ENCODE measurements at places on chromosomes 4 and X.

DNA sequence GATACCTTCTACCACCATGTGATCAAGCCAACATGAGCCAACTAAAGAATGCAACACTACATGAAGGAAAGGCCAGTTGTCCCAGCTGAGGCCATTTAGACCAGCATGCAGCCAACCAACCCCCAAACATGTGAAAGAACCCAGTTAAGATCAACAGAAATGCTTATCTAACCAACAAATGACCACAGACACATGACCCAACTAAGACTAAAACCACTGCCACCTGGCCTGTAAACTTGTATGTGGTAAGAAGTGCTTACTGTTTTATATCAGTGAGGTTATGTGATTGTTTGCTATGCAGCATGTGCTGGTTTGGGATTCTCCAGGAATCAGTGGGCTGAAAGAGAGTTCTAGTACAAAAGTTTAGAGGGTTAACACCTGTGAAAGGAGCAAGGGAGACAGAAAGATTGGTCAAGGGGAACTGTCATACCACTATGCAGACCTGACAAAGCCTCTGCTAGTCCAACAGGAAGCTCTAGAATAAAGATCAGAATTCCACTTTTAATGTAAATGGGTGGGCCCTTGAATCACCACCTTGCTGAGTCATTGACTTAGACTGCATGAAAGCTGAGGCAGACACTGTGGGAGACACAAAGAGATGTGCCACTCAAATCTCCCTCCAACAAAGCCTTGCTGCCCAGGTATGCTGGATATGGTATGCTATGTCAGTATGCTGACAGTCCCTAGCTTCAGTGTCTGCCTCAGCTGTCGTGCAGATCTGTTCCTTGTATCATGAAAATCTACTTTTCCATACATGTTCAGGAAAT is 6.1 kb upstream of the SH3D19 start:
- DNase-seq = no peak

DNA sequence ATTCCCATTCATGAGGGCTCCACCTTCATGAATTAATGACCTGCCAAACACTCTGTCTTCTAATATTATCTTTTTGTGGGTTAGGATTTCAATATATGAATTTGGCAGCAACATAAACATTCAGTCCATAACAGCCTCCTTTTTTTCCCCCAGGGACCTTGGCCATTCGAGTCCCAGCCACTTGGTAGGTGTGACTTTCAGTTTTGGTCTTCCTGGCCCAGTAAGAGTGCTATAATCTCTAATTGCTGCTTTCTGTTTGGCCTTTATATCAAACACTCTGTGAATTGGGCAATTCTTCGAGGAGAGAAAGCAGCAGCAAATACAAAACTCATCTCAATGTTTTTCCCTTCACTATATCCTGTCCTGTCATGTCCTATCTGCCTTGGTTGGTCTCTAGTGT is 12.4 kb upstream of the RADX start:
- DNase-seq = no peak

GRCh38 chr4:89284020-89284424 is 23.6 kb downstream of the GPRIN3 start:
- no peak for DNase-seq

DNA sequence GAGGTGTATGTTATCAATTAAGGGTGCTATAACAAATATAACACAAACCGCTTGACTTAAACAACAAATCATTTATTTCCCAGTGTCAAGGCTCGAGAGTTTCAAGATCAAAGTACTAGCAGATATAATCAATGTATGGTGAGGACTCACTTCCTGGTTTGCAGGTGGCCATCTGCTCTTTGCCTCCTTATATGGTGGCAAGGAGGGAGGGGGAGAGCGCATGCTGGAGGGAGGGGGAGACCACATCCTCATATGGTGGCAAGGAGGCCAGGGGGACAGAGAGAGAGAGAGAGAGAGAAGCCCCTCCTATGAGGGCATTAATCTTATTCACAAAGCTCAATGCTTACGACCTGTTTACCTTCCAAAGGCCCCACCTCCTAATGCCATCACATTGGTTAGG is 372.3 kb upstream of the SPOCK3 start:
- no peak for DNase-seq

GRCh38 chr4:169274033-169274432 is 3.3 kb upstream of the SH3RF1 start:
- no peak for DNase-seq

DNA sequence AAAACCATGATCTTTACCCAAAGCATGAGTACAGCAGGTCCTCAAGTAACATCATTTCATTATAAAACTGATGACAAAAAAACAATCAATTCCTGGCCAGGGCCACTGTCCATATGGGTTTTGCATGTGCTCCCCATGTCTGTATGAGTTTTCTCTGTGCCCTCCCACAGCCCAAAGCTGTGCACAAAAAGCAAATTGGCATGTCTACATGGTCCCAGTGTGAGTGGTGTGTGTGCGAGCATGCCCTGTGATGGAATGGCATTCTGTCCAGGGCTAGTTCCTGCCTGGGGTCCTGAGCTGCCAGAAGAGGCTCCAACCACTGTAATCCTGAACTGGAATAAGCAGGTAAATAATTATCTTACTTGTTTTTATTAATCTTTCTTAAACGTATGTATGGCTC is 28.4 kb downstream of the SMARCA1 start:
- DNase-seq = no peak

- DNase-seq = no peak
Observed at GRCh38 chr4:165472943-165473676, 94.3 kb downstream of the CPE start.

- DNase-seq = no peak
Observed at GRCh38 chr4:151148261-151148660, 48.8 kb downstream of the RPS3A start.

DNA sequence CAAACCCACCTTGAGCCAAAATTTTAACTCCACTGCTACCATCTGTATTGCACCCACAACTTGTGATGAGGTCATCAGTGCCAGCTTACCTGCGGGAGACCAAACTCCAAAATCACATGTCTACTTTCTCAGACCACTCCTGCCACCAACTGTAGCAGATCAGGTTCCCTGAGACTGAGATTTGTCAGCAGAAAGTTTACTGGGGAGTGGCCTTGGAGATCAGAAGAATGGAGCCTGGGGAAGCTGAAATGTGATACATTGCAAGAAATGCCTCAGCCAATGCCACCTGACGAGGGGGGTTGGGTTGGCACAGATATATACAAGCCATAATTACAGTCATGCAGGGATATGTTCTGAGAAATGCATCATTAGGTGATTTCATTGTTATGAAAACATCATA is 19.1 kb downstream of the HAUS3 start:
- no peak for DNase-seq

DNA sequence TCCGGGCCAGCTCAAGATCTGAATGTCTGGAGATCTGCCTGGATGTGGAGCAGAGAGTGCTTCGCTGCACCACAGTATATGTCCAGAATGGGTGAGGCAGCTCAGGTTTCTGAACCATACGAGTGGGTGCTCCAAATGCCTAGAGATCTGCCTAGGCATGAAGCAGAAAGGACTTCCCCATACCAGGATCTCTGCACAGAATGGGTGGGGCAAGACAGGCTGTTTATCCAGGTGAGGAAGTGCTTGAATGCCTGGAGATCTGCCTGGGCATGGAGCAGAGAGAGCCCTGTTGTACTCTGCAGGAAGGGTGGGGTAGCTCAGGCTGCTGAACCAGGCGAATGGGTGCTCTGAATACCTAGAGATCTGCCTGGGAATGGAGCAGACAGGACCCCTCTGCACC is 45.4 kb upstream of the MAGEC2 start:
- no peak for DNase-seq

GRCh38 chrX:20477836-20478524 is 211.3 kb upstream of the RPS6KA3 start:
- no peak for DNase-seq

GRCh38 chr4:6446538-6447451 is 25.6 kb downstream of the PPP2R2C start:
- no peak for DNase-seq

DNA sequence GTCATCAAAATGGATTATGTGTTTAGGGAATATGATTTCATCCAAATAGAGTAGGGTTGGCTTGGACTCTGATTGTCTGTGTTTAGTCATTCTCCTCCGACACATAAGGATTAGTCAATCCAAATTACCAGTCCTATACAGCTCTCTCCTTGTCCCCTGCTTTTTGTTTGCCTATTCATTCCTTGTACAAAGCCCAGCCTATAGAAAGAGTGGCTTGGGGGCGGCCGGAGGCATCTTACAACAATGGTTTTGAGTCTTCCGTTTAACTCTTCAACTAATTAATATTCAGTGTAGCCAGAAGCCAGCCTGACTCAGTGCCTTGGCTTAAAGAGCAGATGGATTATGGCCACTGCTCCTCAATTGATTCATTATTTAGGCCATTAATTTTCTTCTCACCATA is 796.6 kb upstream of the POU3F4 start:
- DNase-seq = no peak

DNA sequence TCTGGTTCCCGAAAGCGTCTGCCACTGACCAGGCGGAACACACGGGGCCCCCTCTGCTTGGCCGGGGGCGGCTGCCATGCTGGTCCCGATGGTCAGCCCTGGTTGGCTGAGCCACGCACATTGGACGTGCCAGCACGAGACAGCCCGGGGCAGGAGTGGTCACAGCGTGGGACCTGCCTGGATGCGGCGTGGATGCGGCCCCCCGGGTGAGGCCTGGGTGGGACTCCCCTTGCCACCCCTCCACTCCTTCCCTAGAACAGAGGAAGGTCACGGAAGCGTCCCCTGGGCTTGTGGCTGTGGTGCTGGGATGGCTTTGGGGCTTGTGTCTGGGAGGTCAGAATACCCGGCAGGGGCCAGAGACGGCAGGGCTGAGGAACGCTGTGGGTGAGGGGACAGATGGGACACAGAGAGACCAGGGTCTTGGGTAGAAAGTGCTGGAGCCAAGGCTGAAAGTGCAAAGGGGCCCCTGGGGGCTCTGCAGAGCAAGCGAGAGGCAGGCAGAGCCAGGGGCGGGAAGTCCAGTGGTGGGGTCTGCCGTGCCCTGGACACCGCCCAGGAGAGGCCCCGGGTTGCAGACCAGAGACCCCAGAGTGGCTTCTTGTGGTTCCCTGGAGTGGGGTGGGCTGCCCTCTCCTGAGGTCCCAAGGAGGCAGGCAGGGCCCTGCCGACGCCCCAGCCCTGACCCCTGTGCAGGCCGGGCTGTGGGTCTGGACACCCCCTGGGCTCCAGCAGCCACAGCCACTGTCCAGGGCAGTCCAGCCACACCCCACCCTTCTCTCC is 8.6 kb upstream of the CPLX1 start:
- DNase-seq = no peak

DNA sequence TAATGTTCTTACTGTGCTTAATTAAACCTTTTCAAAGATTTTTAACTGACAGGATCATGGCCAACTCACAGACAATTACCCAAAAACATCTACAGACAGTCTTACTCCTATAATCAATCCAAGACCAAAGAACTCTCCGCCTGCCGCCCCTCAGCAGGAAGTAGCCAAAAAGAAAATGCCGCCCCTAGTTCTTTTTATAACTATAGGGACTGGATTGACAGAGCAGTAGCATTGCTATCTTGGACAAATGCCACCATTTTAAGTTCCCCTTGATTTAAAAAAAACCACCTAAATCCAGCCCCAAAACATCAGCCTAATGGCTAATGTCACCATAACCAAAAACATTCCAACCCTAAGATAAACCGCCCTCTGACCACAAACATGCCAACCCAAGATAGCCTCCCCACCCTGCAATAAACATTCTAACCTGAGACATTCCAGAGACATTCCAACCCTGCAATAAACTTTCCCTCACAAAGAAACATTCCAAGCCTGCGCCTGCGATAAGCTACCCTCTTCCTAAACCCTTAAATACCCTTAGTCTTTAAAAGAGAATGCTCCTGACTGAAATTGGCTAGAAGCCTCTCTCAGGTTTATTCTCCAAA is 77.0 kb downstream of the COQ2 start:
- no peak for DNase-seq

GRCh38 chr4:24024605-24025004 is 134.8 kb upstream of the PPARGC1A start:
- no peak for DNase-seq

DNA sequence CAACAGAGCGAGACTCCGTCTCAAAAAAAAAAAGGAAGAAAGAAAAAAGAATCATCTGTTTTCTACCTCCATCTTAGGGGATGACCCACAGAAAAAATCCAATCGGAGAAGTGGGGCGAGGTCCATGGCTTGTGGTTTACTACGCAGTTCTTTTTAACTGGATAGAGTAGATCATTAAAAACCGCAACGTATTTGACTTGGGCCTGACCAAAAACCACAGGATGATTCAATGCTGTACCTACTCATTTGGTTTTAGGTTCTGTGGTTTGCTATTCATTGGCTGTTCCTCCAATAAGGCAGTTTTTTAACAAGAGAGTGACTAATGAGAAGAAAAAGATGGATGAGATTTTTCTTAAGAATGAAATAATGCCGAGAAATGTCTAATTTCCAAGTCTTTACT is 83.7 kb downstream of the FREM3 start:
- DNase-seq = peak; percentile 37

DNA sequence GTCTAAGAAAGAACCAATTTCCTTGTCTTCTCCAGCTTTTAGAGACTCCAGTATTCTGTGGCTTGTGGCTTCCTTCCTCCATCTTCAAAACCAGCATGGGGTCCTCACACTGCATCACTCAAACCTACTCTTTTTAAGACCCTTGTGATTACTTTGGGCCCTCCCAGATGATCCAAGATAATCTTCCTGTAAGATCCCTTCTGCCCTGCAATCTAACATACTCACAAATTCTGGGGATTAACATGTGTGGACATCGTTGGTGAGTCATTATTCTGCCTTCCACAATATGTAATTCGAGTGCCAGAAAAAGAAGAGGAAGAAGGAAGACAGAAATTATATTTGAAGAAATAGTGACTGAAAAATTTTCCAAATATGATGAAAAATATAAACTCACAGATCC is 47.9 kb downstream of the BEND4 start:
- no peak for DNase-seq

GRCh38 chrX:150465881-150466775 is 102.3 kb upstream of the MTM1 start:
- no peak for DNase-seq

GRCh38 chr4:120939693-120940092 is 17.2 kb upstream of the PRDM5 start:
- DNase-seq = no peak

GRCh38 chrX:10833299-10834169 is 213.1 kb upstream of the MID1 start:
- DNase-seq = no peak

GRCh38 chrX:154458116-154458953 is at the start of gene PLXNA3:
TSS of gene PLXNA3 (plus strand) at chrX:154458281. CDS start at chrX:154460184, 1,903 bp downstream.
- DNase-seq = peak; percentile 66

DNA sequence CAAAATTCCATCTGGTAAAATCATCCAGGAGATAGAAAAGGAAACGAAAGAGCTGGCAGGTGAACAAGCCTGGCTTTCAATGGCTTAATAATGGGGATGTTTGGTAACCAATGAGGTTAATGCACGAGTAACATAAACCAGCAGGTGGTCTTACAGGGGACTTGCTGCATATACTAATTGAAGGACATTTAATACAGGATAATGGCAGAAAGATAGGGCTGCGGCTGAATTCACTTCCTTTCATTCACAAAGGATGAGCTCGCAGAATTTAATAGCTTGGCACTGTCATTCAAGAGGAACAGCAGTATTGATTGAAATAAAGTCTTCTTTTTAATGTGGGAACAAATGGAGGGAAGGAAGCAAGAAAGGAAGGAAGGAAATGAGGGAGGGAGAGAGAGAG is 156.3 kb upstream of the RAI2 start:
- DNase-seq = no peak

GRCh38 chrX:387729-388128 is 1.0 kb upstream of the PPP2R3B start:
- DNase-seq = no peak

GRCh38 chr4:68434836-68435235 is 12.4 kb upstream of the TMPRSS11E start:
- no peak for DNase-seq

Measured in activated CD4-positive, alpha-beta memory T cell treated with anti-CD3 and anti-CD28 coated beads for 36 hours (primary cell).